ENCODE measurements at places on chromosomes 2 and 18. TPM values are rescaled to one million over a fixed set of nuclear protein-coding genes. Genes with fewer than 3 reads are reported as not detected.

MEP1B gene
- total RNA-seq, result not detected

KLHL41 gene
- total RNA-seq, result not detected

FAM228B gene
- 2.2 TPM for total RNA-seq

TNFRSF11A gene
- total RNA-seq, result 3.5 TPM

GPR155 gene
- total RNA-seq, result 3.6 TPM

CD8A gene
- total RNA-seq, result 1.6 TPM

OSBPL6 gene
- 2.9 TPM for total RNA-seq

CDH19 gene
- 3.6 TPM for total RNA-seq

FZD7 gene
- 11.3 TPM for total RNA-seq

DES gene
- total RNA-seq, result 279 TPM

DNA sequence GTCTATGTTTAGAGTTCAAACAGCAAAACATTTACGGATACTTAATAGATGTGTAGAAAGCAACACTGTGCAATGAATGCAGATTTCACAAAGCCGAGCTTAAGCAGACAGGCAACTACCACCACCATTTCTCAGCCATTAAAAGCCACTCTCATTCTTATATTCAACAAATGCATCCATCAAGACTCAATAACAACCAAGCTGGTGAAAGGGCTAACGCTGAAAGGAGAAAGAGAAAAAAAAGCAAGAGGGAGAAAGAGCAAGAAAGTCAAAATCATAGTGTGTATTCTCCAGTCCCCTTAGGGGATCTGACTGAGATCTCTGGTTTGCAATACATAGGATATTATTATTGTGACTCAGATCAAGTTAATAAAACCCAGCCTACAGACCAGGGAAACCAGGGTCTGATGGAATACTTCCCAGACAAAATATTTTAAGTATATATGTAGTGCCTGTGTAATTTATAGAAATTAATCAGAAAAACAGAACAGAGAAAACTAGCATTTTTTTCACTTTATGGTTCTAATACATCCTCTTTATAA is 14.1 kb downstream of the SATB2 start:
- no peak for DNase-seq

GRCh38 chr2:233116946-233117345 is 56.8 kb downstream of the INPP5D start:
- no peak for DNase-seq

- DNase-seq, result no peak
Observed at GRCh38 chr18:69401972-69402532, 1.4 kb downstream of the DOK6 start.

DNA sequence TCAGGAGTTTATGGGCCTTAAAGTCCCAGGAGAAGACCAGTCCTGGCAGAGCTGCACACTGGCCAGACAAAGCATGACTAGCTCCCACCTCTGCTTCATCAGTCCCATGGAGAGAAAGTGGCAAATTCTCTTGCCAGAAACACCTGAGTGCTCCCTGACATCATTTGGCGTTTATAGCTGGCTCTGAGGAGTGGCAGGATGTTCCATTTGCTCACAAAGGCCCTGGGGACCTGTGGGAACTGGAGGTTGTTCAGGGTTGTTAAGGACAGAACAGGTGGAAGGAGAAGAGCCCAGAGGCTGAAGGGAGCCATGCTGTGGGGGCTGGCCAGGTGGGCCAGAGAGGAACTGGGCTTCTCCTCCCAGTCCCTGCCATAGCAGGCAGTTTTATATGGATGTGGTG is 56.1 kb downstream of the RPL37A start:
- DNase-seq, result no peak

GRCh38 chr2:18062892-18063291 is 184.4 kb downstream of the KCNS3 start:
- no peak for DNase-seq

DNA sequence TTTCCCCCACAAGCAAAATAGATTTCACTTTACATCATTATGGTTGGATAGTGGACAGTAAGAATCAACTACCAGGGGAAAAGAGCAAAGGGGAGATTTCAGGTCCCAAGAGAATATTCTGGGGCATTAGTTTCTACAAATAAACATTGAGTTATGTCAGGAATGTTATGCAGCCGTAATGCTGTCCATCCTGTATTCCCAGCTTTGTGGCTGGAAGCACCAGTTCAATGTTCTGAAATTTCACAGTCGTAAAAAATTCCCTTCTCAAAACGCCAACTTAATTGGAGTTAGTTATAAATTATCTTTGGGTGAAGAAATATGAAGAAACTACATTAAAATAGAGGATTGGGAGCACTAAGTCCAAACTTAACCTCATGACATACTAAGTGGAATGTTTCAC is 141.5 kb upstream of the FIGN start:
- DNase-seq, result no peak

DNA sequence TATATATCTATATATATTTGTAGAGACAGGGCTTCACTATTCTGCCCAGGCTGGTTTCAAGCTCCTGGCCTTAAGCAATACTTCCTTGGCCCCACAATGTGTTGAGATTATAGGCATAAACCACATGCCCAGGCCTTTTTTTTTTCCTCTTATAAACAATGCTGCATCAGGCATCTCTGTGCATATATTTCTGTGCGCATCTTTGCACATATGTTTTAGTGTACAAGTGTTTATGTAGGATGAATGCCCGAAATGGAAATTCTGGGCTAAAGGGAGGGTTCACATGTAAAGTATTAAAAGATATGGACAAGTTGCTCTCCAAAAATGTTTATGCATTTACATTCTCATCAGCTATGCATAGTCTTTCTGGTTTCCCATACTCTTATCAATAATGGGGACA is 183.2 kb upstream of the SPRED2 start:
- DNase-seq, result no peak

DNA sequence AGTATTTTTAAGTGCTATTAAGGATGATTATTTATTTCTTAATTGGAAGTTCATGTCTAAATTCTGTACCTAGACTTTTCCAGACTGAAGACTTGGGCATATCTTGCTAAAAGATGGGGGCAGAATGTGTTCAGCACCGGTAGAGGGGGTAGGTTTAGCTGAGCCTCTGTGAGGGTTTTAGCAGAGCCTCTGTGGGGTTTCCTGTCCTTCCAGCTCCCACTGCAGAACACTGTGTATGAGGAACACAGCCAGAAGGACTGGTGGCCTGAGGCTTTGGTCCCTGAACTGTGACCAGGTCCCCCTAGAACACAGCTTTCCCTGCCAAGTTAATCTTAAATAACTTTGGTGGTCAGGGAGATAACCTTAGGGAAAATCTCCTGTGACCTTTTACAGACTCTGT is 123.4 kb upstream of the EPC2 start:
- no peak for DNase-seq

- no peak for DNase-seq
Observed at GRCh38 chr2:74188018-74188601, 9.4 kb upstream of the MOB1A start.

DNA sequence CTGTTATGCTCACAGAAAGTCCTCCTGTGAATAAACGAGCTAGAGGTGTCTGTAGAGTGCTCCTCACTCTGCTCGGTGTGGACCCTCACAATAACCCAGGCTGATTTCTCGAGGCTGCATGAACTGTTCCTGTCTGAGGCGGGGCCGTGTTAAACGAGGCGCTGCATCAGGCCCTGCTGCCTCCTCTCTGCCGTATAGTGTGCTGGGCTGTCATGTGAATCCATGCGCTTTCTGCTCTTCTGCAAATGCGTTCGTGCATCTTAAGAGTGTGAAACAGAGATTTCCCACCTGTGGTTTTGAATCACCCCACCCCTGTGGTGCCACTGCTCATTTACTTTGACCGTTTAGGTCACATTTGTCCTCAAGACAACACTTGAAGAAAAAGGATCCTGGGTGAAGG is 26.2 kb downstream of the TRAF3IP1 start:
- no peak for DNase-seq

- no peak for DNase-seq
Observed at GRCh38 chr2:171583566-171583965, 61.3 kb downstream of the CYBRD1 start.

GRCh38 chr2:178220814-178221213 is 26.5 kb downstream of the OSBPL6 start:
- DNase-seq, result no peak

DNA sequence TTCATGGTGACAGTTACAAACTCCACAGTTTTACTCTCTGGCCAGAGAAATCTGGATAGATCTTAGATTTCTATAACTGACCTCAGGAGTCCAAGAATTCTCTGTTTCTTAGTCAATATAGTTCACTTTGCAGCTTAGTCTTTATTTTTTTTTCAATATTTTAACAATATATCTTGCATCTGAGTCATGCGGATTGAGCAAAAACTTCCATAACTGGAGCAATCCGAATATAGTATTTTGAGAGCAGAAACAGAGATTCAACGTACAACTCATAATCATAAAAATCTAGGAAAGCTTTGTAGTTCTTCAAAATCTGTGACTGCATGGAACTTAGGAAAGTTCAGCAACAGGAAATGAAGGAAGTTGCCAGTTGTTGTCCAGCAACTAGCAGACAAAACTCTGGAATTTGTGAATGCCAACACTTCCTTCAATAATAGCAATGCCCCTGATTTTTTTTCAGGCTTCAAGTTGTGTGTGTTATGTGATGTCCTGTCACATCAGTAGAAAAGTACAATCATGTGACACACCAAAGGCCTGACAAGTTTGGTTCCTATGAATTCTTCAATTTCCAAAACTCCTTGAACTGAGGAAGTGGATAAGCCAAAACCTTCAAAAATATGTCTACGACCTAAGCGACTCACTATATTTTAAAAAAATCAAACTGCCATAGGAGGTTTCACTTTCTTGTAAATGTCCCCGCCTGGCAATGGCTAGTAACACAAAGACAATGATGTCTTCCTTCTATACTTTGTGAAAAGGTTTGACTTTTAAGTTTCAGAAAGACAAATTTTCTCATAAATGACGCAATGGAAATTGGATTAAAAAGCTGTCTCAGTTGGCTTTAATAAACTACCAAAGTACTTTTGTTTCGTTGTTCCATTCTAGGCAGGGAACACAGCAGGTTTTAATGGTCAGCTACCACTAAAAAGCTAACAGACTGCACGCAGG is 510.6 kb downstream of the ERBB4 start:
- no peak for DNase-seq

GRCh38 chr2:33111002-33111446 is 164.3 kb downstream of the LTBP1 start:
- no peak for DNase-seq

GRCh38 chr2:13103151-13103550 is 386.4 kb downstream of the TRIB2 start:
- DNase-seq, result no peak

DNA sequence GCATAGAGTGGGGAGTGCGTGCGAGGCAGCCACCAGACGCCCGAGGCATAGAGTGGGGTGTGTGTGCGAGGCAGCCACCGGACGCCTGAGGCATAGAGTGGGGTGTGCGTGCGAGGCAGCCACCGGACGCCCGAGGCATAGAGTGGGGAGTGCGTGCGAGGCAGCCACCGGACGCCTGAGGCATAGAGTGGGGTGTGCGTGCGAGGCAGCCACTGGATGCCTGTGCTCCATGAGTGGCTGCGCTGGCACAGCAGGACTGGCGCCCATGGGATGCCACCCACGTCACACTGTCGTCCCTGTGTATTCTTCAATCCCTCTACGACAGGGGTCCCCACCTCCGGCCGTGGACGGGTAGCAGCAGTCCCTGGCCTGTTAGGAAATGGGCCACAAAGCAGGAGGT is 221.9 kb downstream of the HDAC4 start:
- DNase-seq, result no peak

DNA sequence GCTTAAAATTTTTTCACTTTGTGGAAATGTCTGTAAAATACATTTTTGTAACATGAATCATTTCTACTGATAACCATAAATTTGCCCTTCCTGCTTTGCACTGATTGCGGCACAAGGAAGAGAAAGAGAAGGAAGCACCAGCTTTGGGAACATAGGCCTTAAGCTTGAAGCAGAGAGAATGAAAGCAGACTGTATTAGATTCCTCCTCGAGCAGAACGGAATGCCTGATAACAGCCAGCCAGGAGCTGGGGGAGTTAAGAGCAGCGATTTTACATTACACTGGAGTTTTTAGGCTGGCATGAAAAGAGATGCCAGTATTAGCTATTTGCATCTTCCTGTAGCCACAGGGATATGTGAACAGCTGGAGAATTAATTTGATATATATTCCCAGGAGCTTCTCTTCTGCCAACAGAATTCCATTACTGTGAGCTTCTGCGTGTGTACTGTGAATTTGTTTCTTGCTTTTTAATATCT is 33.5 kb downstream of the CRIM1 start:
- DNase-seq, result no peak

DNA sequence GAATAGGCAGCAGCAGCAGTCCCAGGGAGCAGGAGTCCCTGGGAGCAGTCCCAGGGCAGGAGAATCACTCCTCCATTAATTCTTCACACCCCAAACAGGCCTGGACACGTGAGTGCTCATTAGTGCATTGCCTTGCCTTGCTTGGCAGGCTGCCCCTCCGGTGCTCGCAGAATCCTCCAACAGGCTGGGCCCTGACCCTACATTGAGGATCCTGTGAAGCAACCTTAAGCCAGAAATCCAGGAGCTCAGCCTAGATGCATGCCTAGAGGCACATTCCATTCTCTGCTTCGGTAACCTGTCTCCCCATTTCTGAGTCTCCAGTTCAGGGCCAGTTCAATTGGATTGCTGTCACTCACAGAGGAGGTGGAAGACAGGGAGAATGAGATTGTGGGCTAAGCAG is 97.4 kb upstream of the LRATD1 start:
- DNase-seq, result no peak

GRCh38 chr2:37330681-37331080 is 6.0 kb upstream of the PRKD3 start:
- no peak for DNase-seq

DNA sequence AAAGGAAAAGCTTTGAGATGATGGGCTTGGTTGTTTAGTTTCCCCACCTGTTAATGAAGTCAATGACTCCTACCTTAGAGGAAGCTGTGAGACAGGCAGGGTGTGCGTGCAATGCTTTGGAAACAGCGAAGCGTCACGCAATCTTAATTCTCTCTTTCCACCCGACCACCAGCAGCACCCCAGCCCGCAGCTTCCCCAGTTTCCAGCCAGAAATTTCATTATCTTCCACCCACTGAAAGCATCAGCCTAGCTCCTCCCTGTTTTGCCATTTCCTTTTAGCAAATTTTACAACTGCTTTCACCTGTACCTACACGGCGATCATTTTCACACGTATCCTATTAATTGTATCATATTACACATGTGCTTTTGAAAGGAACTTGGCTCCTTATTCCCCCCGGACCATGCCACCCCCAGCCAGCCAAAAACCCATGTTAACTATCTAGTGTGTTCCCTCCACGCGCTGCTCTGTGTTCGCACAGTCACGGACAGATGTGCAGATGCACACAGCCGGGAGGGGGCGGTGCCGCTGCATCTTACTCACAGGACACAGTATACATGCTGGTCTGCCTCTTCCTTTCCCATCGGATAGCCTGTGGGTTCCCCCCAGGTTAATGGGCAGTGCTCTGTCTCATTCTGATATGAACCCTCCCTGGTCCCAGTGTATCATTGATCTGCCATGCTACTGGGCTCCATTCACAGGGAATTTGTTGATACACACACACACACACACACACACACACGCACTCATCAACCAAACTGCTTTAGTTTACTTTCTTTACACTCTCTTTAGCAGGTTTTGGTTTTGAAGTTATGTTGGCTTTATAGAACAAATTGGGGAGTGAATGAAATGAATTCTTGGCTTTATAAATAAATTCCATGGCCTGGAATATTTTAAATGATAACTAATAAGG is 22.4 kb downstream of the CYP27C1 start:
- DNase-seq, result no peak
